Sigmoid colon (tissue), 7 donors: ENCODE measurements at places on chromosomes 5 and 9. TPM values are rescaled to one million over a fixed set of nuclear protein-coding genes. Genes with fewer than 3 reads are reported as not detected.

AGXT2 gene
- total RNA-seq = not detected

HCN1 gene
- total RNA-seq = 0.14 TPM

SMIM33 gene
- not detected for total RNA-seq

BTNL3 gene
- not detected for total RNA-seq

CCL21 gene
- total RNA-seq = 192 TPM

LTC4S gene
- 5.7 TPM for total RNA-seq

EPB41L4B gene
- 0.49 TPM for total RNA-seq

KIF2A gene
- total RNA-seq = 29.7 TPM

BARHL1 gene
- not detected for total RNA-seq

ZNF883 gene
- 0.54 TPM for total RNA-seq

SPINK6 gene
- total RNA-seq = not detected

SEMA6A gene
- total RNA-seq = 55.7 TPM

WDR41 gene
- 65.6 TPM for total RNA-seq
